Retina (tissue), 1 donor: ENCODE measurements at places on chromosomes 11 and 22.

- no peak for DNase-seq
Observed at GRCh38 chr11:126024123-126024522, 38.5 kb downstream of the CDON start.

DNA sequence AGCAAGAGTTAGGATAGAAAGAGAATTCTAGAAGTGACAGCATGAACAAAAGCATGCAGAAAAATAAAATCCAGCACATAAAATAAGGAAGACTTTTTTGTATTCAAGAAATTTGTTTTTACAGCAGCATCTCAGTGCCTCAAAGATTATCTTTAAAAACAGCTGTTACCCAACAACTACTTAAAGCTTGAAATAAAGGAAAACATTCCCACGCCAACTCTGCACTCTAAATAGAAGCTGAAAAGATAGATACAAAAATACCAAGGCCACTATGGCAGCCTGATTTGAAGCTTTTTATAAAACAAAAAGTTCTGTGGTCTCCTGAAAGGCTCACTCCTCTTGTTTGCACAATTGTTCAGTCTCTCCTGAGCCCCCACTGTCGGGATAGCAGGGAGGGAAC, 83.6 kb upstream of the LRRC55 start:
- DNase-seq, result no peak

DNA sequence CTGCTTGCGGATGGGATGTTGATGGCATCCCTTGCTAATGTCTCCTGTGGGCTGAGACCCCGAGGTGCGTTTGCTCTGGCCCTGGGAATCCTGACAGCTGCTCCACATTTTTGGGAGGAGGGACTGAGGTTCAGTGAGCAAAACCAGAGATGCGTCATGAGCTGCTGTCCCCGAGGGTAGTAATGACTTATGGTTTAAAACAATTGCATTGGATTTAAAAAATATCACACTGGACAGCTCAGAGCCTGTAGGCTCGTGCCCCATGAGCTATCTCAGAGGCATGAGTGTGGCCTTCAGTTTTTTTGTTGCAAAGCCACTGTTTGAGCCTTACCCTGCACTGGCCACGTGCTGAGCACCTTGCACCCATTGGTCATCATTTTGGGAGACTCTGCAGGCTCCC, 20.9 kb upstream of the PARVG start:
- DNase-seq, result peak; percentile 25

DNA sequence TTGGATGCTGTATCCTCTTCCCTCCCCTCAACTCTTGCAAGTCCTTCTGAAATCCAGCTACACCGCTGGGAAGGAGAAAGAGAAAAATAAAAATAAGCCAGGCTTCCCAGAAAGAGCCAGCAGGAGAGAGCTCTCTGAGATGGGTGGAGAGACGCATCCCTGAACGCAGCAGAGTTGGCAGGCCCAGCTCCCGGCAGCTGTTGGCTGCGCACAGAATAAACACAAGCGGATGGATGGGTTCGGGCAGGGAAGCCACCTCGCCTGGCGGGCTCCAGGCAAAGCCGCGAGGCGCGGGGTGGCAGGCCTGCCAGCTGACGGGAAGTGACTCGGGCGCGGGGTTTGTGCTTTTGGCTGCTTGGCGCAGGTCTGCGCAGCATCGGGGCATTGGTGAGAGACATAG, 537.7 kb downstream of the MIAT start:
- no peak for DNase-seq

GRCh38 chr22:35024364-35024692, 41.6 kb upstream of the ISX start:
- DNase-seq, result no peak

DNA sequence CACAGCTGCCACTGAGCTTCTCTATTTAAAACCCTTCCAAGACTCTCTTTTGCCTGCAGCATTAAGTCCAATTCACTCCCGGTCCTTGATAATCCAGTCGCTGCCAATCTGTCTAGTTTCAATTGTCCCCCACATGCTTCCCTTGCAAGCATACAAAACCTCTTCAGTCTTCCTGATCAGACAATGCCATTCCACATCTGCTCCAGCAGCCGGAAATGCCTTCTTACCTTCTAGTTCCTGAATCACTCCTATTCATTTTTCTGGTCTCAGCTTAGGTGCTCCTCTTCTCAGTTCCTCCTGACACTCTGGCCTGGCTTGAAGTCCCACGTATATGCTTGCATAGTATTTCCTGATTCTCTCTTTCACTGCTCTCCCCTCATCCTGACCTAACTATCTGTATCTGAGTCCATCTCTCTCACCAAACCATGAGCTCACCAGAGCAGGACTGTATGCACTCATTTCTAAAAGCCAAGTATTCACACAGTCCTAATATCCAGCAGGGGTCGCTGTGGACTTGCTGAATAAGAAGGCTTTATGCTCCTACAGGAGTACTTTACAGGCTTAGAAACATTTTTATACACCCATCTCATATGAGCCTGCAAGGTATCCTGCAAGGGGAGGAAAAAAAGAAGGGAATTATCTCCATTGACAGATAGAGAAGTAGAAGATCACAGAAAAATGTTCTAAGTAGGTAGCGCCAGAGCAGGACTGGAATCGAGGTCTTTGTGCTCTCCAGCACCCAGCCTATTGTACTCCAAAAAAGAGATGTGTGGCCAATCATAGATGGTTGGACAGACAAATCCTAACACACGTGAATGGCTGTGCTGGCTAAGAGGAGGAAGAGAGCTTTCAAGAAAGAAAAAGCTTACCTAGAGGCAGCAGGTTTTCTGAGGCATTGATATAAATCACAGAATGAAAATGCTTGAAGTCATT, 19.2 kb downstream of the XRRA1 start:
- DNase-seq, result peak; percentile 63

- DNase-seq, result no peak
Observed at GRCh38 chr11:5336331-5336730, 7.0 kb downstream of the OR51B5 start.

GRCh38 chr11:132254906-132255305, 884.5 kb downstream of the NTM start:
- no peak for DNase-seq

DNA sequence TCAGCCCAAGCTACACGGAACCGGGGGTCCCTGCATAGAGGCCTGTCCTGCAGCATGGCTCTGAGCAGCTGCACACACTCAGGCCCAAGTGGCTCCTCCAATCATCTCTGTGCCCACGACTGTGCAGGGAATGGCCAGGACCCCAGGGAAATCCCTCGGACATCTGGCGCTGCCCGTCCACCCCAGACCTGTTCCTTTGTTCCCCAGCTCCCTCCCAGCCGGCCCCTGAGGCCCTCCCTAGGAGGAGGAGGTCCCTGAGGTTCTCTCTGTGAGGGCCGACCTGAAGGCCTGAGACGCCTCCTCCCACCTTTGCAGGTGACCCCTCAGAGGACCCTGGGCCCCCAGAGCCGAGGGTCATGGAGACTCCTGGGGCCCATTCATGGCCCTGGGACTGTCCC, 1.1 kb downstream of the MLC1 start:
- DNase-seq, result no peak

DNA sequence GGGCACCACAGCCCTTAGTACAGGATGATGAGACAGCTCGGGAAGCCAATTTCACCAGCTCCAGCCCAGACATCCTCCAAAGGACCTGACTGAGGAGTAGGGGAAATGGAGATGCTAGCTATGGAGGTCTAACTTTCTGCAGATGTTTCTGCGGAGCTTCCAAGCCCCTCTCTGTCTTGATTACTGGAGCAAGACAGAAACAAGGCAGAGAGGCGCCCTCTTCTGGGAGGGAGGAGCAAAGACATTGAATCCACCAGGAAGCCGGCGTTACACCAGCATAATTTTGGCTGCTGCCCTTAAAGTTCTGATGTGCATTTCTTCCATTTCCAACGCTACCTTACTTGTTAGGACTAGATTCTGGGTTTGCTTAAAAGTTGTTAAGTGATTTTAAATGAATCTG, 107.3 kb upstream of the HSD17B12 start:
- DNase-seq, result peak; percentile 64

DNA sequence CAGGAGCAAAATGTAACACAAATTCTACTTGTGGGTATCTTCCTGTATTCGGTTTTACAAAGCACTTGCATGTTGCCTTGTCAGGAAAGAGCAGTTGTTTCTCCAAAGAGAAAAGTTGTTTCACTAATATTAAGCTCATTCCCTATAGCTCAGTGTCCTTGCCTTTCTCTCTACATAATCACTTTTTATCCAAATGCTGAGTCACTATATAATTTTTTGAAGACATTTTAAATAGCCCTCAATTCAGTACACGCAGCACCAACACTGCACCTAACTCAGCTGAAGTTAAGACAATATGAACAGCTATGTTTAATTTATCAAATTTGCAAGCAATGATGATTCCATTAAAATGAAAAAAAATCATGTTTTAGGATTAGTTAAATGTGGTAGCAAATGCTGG, 14.5 kb upstream of the MRTFA start:
- no peak for DNase-seq

GRCh38 chr11:20029193-20029592, 131.1 kb downstream of the DBX1 start:
- no peak for DNase-seq

DNA sequence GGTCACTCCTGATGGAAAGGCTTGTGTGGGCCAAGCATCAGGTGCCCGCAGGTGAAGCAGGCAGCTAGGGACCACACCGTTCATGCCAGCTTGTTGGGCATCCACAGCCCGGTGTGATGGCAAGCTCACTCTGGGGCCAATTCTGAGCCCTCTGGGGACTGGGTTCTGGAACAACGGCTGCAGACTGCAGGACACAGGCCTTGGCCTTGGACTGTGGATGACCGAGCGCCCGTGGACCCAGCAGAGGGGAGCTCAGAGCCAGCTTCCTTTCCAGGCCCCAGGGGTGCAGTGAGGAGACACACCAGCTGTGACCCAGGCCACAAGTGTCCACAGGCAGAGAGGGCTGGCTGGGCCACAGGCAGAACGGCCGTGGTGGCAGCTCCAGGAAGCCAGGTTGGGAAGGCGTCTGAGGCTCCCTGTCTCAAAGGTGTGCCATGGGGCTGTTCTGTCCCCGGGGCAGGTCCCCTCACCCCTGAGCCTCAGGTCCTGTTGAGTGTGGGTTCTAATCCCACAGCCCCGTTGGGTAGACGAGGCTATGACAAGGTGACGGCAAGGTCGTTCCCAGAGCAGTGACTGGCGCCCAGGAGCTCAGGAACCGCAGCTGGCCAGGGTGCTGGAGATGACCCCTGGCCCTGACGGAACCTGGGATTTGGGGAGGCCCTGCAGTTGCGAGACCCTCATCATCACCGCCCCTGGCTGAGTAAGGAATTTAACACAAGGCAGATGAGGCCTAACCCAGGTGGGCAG, 1079.4 kb downstream of the BRD1 start:
- DNase-seq, result no peak

DNA sequence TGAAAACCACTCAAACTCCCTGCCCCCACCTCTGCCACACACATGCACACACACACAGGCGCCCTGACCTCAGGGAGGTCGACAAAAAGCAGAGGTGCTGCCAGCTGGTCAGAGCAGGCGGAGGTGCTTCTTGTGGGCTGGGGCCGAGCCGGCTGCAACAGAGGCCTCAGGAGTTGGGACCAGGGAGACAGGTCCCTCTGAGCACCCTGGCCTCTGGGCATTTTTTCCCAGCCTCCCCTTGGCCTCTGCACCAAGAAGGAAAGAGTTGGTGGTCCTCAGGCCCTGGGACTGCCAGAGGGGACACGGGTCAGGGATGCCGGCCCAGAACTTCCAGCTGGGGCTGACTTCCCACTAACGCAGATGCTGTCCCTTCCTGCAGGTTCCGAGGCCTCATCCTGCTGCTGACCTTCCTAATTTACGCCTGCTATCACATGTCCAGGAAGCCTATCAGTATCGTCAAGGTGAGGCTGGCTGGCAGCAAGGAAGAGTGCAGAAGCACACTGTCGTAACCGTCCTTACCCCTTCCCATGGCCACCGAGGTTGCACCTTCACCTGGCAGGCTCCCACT, 13.4 kb downstream of the SLC37A2 start:
- DNase-seq, result no peak
